ENCODE measurements at places on chromosomes 3 and 15. TPM values are rescaled to one million over a fixed set of nuclear protein-coding genes. Genes with fewer than 3 reads are reported as not detected.

- DNase-seq: no peak
Measured at GRCh38 chr3:154023148-154023547, 98.0 kb upstream of the ARHGEF26 start.

- DNase-seq: peak; percentile 80
Measured at GRCh38 chr15:67125589-67126502, 60.4 kb downstream of the SMAD3 start.

DNA sequence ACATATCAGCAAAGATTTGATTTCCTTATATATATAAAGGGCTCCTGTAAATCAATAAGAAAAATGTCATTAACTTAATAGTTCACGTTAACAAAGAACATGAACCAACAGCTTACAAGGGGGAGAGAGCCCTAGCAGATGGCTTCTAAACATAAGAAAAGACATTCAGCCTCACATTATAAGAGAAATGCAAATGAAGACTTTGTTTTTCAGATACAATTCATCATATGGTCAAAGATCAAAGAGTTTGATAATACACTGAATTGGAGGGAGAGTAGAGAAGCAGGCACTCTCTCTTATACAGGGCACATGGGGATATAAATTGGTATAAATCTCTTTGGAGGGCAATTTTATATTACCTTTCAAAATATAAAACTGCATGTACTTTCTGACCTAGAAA is 21.1 kb downstream of the RBP2 start:
- no peak for DNase-seq

DNA sequence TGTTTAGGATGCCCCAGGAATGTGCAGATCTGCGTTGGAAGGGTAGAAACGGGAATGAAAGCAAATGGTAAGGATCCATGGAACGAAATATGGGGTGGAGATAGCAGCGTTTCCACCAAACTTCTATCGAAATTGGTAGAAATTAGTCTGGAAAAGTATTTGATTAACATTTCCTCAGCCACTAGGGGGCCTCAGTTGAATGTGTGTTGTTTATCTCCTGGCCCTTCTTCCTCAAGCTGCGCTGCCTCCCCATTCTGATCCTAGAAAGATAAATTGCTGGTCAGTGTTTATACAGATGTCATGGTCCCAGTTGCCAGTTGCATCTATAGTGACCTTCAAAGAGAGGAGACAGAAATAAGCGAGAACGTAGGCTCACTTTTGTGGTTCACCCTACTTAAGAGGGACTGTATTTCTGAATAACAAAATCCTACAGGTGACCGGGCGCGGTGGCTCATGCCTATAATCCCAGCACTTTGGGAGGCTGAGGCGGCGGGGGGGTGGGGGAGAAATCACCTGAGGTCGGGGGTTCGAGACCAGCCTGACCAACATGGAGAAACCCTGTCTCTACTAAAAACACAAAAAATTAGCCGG is 457.1 kb downstream of the SQOR start:
- no peak for DNase-seq

DNA sequence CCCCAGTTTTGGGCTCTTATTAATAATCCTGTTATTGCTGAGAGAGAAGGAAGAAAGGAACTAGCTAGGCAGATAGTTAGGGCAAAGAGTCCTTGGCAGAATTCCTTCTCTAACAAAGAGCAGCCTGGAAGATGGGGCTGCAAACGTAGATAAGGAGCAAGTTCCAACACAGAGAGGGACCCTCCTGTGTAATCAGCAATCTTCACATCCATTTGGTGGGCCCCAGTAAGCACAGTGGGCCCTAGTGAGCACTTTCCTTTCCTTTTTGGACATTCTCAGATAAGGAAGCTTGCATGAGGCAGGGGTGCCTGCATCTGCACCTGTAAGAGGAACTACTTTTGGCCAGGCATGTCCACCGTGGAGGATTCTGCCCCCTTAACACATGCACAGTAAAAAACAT is 119.6 kb upstream of the SGO1 start:
- DNase-seq: no peak

DNA sequence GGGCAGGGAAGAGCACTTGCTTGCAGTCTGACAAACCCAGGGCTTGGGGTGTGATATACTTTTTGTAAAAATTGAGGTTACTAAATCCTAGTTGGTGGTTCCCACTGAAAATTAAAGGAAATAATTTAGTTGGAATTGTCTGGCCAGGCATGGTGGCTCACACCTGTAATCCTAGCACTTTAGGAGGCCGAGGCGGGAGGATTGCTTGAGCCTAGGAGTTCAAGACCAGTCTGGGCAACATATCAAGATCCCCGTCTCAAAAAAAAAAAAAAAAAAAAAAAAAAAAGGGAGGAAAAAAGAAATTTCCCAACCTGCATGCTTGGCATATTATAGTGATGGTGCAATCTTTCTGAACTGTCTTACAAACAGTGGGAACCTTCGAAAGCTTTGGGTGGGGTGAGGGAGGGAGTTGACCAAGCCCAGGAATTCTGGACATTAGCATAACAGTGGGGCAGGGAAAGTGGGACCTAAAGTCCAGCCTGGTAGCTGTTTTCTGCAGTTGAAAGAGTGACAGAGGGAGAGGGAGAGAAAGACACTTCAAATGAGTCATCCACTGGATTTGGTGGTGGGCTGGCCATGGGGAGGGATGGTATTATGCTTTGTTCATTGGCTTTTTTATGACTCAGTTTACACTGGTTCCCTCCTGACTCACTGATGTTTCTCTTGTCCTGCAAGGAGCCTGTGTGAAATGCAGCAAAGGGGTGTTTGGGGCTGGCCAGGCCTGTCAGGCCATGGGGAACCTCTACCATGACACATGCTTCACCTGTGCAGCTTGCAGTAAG is 41.1 kb downstream of the LIMD1 start:
- DNase-seq: no peak

GRCh38 chr3:141942006-141942405 is 65.6 kb downstream of the ATP1B3 start:
- DNase-seq: no peak

GRCh38 chr3:194040516-194041273 is 95.3 kb upstream of the HES1 start:
- no peak for DNase-seq

GRCh38 chr15:77075528-77075927 is 4.6 kb upstream of the TSPAN3 start:
- peak; percentile 19 for DNase-seq

DNA sequence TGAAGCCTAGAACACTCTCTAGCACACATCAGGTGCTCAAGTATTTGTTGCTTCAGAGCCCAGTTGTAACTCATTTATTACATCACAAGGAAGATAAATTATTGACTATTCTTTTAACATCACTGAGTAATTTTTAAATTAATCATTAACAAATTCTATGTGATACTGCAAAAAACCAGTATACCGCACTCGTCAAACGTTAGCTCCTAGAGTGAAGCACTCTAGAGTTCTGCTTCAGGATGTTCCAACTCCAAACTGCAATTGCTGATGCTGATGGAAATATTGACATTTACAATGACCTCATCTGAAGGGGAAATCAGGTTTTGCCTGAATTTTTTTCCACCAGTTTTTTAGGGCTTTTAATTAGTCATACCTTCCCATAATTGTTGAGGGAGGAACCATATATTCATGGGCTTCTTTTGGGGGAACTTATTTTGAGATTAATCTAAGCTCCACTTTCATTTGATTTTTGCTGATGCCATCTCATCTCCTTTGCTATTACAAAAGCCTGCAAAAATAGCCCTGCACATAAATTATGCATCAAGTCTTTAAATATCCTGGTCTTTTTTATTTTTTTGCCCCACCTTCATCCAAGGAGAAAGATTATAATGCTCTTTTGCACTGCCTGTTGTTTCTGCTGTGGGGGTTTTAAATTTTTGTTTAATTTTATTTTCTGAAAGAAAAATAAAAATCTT is 123.0 kb upstream of the STAC start:
- no peak for DNase-seq

GRCh38 chr3:173744895-173745294 is 347.4 kb downstream of the NLGN1 start:
- DNase-seq: no peak

GRCh38 chr3:28308196-28308595 is 40.3 kb upstream of the ZCWPW2 start:
- no peak for DNase-seq

GRCh38 chr15:59413577-59413976 is 24.4 kb upstream of the FAM81A start:
- DNase-seq: no peak

GRCh38 chr15:90585863-90586262 is 56.1 kb downstream of the CRTC3 start:
- no peak for DNase-seq

GRCh38 chr15:76636059-76636458 is 269.1 kb downstream of the SCAPER start:
- no peak for DNase-seq

DNA sequence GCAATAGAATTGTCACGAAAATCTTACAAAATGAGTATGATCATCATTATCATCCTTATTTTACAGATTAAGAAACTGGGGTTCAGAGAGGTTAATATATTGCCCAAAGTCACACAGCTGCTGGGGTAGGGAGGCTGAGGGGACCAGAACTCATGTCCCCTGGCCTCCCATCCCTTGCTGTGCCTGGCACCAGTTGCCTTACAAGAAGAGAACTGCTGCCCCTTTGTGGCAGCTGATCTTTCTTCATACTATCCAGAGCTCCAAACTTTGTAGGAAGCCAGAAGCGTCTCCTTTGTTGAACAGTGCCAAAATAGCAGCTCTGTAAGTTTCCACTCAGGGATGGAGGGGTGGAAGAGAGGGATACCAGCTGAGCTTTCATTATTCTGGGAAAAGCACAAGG is 236.8 kb upstream of the TBC1D5 start:
- DNase-seq: no peak

GRCh38 chr3:134704556-134704955 is 53.7 kb upstream of the KY start:
- no peak for DNase-seq

- DNase-seq: peak; percentile 2
Measured at GRCh38 chr3:134075846-134076245, 46.1 kb upstream of the SLCO2A1 start.

DNA sequence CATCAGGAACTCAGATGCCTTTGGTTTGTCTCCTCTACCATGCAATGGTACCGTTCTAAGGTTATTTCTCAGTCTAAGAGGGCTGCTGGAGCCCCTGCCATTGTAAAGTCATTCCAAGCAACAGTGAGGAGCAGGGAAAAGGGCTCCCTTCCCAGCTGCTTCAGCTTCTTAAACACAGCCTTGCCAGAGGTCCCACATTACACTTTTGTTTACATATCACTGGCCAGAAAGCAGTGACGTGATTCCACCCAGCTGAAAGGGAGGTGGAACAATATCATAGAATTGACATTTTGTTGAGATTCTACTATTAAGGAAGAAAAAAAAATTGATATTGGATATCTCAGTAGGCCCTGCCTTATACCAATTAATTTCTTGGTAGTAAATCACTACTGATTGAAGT is 194.6 kb downstream of the SUCLG2 start:
- no peak for DNase-seq

DNA sequence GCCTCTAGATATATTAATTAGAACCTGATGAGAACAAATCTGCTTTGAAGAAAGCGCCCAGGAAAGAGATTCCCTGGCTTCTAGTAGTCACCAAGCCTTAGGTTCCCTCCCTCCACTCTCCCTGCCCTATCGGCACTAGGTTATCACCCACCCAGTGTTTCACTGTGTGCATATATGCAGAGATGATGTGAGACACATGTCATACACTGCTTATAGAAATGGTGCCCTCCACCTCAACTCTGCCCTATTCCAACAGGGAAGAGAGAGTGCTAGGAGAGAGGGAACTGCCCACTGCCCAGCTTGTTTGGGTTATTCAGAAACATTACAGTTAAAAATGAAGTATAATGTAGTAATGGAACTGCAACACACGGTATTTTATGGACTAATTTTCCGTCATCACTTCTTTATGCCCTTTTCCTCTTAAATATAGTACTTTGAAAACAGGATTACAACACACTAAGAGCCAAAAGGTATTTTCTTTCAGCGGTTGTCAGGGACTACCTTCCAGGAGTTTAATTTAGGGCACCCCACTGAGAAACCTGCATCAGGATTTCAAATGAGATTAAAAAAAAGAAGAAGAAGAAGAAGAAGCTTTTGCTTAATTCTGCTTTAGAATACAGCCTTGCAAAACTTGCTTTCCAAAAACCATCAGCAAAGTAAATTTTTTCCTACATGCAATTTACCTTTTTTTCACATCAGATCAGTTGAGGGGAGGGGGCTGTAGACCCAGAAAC is 55.3 kb downstream of the MEIS2 start:
- no peak for DNase-seq

PRR20G gene
- not detected for total RNA-seq

CERS3 gene
- total RNA-seq: not detected

CATSPER2 gene
- total RNA-seq: 17.2 TPM

AADACL2 gene
- total RNA-seq: not detected

KCNMB2 gene
- total RNA-seq: not detected

RBP2 gene
- total RNA-seq: not detected

GUCA1C gene
- total RNA-seq: not detected

RLBP1 gene
- not detected for total RNA-seq

LOXL1 gene
- total RNA-seq: 30.9 TPM

SH2D7 gene
- total RNA-seq: not detected

AHSG gene
- total RNA-seq: not detected

MBD4 gene
- 31.6 TPM for total RNA-seq

CCNB2 gene
- total RNA-seq: 0.49 TPM

All from ureter (tissue), 1 donor.